Effector CD4-positive, alpha-beta T cell (primary cell): ENCODE measurements at places on chromosomes 3 and 15.

DNA sequence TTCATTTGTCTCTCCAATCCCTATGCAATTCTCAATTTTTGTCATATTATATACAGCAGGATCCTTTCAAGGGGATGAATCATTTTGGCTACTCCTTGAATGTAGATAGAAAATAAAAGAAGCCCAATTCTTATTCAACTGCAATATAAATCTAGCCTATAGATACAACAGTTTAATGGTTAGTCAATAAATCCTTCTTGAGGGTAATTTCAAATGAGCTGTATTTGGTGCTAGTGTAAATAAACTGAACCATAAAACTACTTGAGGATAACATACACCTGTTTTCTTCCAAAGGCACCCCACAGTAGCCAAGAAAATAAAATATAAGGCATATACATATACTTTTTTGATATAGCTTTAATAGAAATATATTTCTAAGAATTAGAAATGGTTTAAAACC, 830.3 kb downstream of the ROBO1 start:
- DNase-seq: no peak

DNA sequence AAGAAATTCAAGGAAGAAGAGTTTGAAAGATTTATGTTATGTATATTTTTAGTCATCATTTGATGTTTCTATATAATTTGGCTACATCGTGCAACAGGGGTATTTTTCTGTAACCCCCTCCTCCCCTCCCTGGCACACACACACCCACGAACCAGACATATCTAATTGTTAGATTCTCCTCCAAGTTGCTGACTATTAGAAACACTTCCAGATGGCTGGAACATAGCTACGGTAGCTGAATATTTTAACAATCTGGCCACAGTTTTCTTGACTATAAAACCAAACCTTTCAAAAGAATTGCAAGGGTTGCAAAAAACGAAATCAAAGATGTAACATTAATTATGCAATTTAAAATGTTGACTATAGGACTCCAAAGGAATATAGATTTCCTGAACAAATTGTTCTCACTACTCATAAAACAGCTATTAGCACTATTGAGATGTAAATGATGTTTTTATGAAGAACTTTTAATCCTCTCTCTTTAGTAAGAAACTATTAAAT, 154.4 kb downstream of the CHL1 start:
- DNase-seq: no peak

- DNase-seq: no peak
These were observed 70.9 kb upstream of the UBE3A start for GRCh38 chr15:25509703-25510102.

- no peak for DNase-seq
These were observed 16.3 kb downstream of the COL6A6 start for GRCh38 chr3:130533247-130533646.

GRCh38 chr3:190169877-190170276, 49.2 kb upstream of the P3H2 start:
- DNase-seq: no peak

DNA sequence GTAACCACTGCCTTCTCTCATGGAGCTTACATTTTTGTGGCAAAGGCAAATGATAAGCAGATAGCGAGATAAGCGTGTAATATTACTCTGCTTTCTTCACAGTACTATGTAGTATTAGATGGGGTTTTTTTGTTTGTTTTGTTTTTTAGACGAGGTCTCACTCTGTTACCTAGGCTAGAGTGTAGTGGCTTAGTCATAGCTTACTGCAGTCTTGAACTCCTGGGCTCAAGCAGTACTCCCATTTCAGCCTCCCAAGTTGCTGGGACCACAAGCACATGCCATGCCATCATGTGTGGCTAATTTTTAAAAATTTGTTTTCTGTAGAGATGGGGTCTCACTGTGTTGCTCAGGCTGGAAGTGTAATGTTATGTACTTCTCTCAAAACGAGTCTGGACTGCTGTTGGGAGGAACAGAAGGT, 22.9 kb downstream of the MBNL1 start:
- no peak for DNase-seq

DNA sequence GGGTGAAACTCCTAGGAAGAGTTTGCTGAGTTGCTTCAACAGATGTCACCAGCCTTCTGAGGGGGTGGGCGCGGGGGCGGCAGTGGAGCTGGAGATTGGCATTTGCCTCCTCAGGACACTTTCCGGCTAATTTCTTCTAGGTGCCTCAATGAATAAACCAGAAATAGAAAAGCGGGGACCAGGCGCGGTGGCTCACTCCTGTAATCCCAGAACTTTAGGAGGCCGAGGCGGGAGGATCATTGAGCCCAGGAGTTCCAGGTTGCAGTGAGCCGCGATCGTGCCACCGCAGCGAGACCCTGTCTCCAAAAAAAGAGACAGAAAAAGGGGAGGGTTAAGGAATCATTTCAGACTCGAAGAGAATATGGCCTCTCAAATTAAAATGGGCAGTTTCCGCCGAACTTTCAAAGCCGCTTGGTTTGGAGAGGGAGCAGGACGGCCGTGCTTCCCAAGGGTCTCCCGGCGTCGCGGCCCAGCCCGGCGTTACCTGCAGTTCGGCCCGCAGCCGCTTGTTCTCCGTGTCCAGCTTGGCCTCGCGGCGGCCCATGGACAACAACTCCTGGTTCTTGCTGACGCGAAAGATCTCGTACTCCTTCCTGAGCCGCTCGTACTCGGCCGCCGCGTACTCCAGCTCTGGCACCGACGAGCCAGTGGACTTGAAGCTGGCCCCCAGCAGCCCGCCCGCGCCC, 587 bp downstream of the NPHP3 start:
- DNase-seq: no peak
